ENCODE measurements at places on chromosomes 5 and 9.

GRCh38 chr9:84866396-84867175, 197.1 kb downstream of the NTRK2 start:
- DNase-seq, result no peak

- DNase-seq, result peak; percentile 15
Observed at GRCh38 chr5:21784487-21784886, 1068.7 kb downstream of the CDH12 start.

DNA sequence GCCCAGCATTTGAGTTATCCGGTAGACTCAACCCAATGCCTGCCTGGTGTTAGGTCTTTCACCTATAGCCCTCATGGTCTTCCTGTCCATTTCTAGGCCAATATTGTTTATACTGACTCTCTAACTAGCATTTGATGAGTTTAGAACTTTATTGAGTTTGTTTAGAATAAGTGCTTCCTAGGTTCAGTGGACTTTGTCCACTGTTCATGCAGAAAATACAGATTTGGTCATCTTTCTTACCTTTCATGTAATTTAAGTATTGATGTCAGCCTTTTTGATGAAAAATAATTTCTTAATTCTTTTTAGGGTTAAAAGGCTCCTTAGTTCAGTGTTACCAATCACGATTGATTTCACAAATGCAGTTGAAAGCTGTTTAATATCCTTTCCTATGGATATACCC, 22.0 kb downstream of the CYSTM1 start:
- no peak for DNase-seq

GRCh38 chr9:93301291-93301811, 117.4 kb downstream of the WNK2 start:
- no peak for DNase-seq

DNA sequence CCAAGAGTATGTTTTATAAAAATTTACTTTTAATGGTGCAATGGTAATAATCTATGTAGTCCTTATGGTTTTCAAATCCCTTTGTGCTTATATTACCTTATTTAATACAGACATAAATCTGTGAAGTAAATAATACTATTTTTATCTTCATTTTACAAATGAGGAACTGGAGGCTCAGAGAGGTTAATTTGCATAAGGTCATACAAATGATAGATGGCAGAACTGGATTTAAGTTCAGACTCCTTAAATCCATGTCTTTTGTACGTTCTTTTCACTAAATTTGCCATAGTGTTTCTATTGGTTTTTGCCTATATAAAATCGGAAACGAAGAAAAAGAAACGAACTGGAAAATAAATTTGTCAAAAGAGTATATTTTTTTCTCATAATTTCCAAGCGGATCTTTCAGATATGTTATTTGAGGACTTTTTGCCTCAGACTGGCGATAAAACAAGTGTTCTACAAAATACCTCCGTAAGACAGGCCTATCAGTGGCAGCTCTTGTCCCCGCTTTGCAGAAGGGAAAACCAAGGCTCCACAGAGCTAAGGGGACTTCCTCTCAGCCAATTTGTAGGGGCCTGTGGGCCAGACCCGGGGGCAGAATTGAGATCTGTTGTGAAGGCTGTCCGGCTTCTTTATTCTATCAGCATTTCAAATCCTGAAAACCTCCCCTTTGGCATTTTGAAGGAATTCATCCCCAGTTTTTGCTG, 1.1 kb upstream of the TNFAIP8 start:
- no peak for DNase-seq

DNA sequence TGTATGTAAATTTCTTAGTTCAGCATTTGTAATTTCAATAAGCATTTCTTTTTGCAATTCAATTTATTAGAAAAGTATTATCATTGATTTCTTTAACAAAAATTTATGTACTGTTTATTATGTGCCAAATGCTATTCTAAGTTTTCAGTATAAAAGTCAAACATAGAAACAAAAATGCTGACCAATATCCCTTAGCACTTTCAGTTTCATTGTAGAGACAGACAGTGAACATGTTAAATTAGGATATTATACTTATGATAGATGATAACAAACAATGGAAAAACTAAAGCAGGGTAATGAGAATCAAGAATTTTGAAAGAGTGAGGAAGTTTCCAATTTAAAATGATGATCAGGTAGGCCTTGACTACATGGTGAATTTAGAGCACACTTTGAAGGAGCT, 1106.0 kb downstream of the TAF11L14 start:
- no peak for DNase-seq

- DNase-seq, result peak; percentile 97
Observed at GRCh38 chr5:154829589-154830218, 20.7 kb downstream of the FAXDC2 start.

- no peak for DNase-seq
Observed at GRCh38 chr9:120524863-120525262, 55.1 kb downstream of the CDK5RAP2 start.

- DNase-seq, result peak; percentile 20
Observed at GRCh38 chr5:111863801-111864200, 106.8 kb upstream of the NREP start.

- DNase-seq, result peak; percentile 91
Observed at GRCh38 chr5:42984307-42984706, 55.8 kb downstream of the ANXA2R start.

- DNase-seq, result no peak
Observed at GRCh38 chr5:51138164-51138563, 245.1 kb upstream of the ISL1 start.

- no peak for DNase-seq
Observed at GRCh38 chr5:163079618-163080017, 357.8 kb upstream of the CCNG1 start.

- no peak for DNase-seq
Observed at GRCh38 chr9:99135456-99135855, 30.5 kb downstream of the TGFBR1 start.

DNA sequence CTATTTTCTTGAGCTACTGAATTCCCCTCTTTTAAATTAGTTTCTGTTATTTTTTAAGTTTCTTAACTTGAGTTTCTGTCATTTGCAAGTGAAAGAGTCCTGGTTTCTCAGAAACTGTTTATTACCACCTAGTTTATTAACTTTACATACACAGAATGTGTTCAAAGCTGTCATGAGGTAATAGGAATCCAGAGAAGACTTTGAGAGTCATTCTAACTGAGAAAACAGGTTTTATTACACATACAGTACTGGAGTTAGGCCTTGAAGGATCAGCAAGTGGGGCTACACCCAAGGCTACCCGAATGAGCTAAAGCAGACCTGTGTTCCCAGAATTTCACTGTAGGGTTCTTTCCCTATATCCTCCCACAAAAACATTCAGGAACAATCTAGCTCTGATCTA, 33.1 kb downstream of the FAM114A2 start:
- peak; percentile 43 for DNase-seq

- peak; percentile 34 for DNase-seq
Observed at GRCh38 chr5:151696470-151697061, 9.9 kb upstream of the SPARC start.

GRCh38 chr9:127950513-127951289, 13.0 kb upstream of the DPM2 start:
- DNase-seq, result no peak

DNA sequence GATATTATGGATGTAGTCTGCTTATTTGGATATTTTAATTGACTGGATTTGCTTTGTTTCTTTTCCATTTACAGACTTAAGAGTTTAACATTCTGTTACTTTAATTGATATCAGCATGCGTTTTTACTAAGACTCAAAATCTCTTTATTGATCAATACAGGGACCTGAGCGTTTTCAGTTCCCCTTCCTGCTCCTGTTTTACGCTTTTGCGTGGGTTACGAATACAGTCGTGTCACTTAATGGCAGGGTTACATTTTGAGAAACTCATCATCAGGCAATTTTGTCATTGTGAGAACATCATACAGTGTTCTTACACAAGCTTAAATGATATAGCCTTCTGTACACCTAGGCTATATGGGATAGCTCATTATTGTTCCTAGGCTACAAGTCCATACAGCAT, 65.2 kb downstream of the PBX3 start:
- no peak for DNase-seq

DNA sequence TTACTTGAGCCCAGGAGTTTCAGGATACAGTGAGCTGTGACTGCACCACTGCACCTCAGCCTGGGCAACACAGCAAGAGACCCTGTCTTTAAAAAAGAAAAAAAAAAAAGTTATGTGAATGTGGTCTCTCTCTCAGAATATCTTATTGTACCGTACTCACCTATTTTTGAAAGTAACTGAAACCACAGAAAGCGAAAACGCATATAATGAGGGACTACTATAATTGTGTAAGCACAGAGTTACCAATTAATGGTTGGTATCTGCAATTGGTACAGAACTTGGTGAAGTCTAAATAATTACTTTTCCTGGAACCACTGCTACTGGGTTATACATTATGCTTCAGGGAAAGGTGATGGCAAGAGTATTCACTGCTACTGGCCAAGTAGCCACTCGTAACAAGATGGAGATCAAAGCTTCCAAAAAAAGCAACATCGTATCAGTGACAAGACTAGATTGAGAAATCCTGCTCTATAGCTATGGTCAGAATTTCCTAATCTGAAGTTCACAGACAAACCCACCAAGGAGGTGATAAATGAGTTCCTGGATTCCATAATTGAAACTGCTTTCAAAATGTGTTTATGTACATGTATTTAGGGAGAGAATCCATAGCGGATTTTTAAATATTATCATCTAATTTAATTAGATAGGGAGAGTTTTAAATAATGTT, 82.7 kb downstream of the NR6A1 start:
- no peak for DNase-seq
